ENCODE measurements at places on chromosomes 3 and 15.

- DNase-seq = peak; percentile 29
Observed at GRCh38 chr15:80264031-80264430, 12.0 kb upstream of the CTXND1 start.

DNA sequence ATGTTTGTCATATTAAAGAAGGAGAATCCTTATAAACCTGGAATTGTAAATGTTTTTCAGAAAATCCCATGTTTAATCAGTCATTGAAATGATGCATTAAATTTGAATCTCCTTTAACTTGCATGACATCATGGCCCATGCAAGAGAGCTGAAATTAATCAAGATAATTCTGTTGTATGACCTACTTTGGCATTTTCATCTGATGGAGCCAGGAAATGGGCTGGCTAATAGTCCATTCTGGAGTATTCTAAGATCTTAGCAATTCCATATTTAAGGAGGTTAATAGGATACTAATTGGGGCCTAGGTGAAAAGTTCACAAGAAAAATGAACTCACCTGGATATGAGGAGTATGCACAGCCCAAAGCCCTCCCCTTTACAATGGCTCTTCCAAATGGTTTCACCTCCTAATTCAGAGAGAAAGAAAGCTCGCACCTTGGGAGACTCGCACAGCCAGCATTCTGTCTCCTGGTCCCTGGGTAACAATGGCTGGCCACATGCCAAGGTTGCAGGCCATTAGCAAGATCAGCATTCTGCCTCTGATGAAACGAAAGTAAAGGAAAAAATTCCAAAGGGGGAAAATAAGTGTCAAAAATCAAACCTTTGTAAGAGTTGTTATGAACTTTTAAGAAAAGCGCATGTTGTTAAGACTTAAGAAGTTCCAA lies 786.4 kb downstream of the MCTP2 start:
- DNase-seq = no peak

- no peak for DNase-seq
Observed at GRCh38 chr15:90893175-90894090, 9.1 kb downstream of the FES start.

GRCh38 chr3:124841517-124841916 lies 45.6 kb downstream of the ITGB5 start:
- DNase-seq = no peak

- DNase-seq = no peak
Observed at GRCh38 chr3:64837986-64838735, 150.4 kb upstream of the ADAMTS9 start.

- no peak for DNase-seq
Observed at GRCh38 chr3:98552232-98553020, 20.6 kb downstream of the GPR15 start.

- DNase-seq = peak; percentile 88
Observed at GRCh38 chr15:90037511-90037860, 36.4 kb downstream of the ZNF710 start.

DNA sequence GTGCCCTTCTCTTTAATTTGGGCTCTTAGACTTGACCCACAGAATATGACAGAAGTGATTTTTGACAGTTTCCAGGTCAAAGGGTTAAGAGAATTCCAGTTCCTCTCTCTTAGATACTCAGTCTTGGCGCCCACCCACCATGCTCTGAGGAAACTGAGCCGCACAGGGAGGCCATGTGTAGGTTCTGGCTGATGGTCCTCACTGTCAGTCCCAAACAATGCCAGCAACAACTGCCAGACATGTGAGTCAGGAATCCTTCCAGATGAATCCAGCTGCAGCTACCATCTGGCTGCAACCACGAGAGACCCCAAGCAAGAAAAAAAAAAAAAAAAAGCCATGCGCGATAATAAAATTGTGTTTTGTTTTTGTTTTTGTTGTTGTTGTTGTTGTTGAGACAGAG lies 326.6 kb downstream of the MAGI1 start:
- no peak for DNase-seq

GRCh38 chr3:161070252-161070930 lies 34.8 kb downstream of the B3GALNT1 start:
- DNase-seq = peak; percentile 2

DNA sequence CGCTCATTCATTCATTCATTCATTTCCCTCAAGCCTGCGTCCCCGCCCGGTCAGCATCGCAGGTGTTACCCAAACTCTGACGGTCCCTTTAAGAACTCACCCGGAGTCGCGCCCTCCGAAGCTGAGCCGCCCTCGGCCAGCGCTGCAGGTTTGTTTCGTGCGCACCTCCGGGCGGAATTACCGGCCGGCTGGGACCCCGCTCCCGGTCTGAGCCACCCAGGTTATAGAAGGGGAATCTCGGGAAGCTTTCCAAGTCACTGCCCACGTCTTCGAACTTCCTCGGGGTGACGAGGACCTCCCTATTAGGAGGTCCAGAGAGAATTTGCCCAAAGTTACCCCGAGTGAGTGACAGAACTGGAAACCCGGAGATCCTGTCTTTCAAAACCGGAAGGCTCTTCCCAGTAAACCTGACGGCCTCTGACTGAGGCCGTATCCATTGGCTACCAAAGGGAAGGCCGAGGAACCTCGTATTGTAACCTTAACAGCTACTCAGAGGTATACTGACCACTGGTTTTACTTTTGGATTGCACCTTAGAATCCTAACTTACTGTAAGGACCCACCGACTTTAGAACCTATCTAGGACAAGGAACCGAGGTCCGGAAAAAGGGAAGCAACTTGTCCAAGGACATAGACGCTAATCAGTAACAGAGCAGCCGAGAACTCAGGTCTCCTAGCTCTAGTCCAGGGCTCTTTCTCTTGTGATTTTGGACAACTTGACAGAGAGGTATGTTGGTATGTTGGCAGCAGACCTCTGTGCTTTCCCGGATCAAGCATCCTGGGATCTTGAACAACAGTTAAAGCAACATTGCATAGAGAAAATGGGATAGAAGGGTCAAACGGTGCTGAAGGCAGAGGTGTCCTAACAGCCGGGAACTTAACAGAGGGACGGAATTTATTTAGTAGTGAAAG lies 788 bp upstream of the DLG1 start:
- DNase-seq = peak; percentile 39

GRCh38 chr15:68239025-68239424 lies 9.5 kb upstream of the CLN6 start:
- no peak for DNase-seq

DNA sequence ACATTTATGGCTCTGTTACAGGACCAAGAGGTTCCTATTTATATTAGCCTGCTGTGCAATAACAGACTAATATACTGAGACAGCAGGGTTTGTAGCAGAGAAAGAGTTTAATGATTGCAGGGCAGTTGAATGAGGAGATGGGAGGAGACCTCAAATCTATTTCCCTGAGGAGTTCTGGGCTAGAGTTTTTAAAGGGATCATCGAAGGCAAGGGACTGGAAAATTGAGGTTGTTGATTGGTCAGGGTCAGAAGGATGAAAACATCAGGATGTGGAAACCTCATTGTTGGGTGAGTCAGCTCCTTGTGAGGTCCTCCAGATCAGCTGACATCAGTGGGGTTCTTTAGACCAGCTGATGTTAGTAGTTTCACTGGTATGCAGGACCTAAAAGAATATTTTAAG lies 60.6 kb upstream of the GOLGA8B start:
- DNase-seq = peak; percentile 99

DNA sequence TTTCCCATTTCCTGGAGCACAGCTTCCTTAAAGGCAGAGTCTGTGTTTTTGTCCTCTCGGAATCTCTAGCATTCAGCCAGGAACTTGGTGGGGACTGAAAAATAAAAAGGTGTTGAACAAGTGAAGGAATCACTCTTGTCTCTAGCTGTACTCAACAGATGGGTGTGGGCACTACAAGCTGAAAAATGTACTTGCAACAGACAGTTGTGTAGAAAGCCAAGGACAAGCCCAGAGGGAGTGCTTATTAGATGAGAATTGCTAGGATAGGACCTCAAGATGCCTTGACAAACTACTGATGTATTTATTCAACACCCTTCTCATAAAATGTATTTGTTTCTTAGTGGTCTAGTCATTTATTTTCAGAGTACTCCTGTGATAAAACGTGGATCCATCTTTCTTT lies 95.1 kb downstream of the CHCHD6 start:
- DNase-seq = no peak

GRCh38 chr3:163018067-163018466 lies 1521.5 kb downstream of the OTOL1 start:
- no peak for DNase-seq

- no peak for DNase-seq
Observed at GRCh38 chr3:108546692-108547091, 36.3 kb upstream of the MYH15 start.

DNA sequence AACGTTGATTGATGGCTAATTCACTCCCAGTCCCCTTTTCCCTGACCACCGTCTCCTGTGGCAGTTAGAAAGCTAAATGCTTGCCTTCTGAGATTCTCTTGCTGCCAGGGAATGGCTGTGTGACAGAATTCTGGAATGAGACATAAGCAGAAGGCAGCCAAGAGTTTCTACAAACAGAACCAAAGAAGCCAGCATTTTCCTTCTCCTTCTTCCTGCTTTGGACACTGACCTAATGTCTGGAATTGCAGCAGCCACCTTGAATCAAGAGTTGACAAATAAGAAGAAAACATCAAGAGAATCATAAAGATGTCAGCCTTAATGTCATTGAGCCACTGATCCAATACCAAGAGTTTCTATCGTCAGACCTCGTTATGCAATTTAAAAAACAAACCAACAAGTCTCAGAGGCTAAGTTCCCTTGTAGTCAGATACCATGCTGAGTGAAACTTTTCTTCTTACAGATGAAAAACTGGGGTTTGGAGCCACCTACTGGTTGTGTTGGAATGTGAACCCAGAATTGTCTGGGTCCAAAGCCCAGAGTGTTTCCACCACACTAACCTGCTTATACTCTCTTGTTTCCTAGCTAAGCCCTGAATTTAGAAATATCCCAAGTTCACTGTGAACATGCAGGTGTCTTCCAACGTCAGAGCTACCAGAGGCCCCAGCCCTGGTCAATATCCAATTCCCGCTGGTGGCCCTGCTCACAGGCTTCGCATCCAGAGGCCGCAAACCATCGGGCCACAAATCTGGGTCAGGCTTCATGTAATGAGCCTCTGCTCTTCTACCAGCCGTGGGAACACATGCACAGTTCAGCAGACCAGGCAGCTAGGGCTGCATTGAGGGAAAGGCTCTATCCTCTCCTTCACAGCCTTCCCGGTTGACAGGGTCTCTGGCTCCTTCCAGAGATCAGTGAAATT lies 42.5 kb downstream of the MCF2L2 start:
- DNase-seq = peak; percentile 79

DNA sequence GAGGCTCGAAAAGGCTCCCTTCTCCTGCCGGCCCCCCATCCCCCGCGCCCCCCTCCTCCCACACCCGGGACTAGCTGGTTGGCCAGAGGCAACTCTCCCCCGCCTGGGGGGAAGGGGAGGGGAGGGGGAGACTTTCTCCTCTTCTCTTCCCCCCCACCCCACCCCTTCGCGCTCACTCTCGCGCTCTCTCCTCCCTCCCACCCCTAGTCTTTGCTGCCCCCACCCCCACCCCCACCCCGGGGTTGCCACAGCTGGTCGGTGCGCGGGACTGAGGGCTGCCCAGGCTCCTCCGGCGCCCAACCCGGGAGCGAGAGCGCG lies 710 bp downstream of the MECOM start:
- DNase-seq = no peak

DNA sequence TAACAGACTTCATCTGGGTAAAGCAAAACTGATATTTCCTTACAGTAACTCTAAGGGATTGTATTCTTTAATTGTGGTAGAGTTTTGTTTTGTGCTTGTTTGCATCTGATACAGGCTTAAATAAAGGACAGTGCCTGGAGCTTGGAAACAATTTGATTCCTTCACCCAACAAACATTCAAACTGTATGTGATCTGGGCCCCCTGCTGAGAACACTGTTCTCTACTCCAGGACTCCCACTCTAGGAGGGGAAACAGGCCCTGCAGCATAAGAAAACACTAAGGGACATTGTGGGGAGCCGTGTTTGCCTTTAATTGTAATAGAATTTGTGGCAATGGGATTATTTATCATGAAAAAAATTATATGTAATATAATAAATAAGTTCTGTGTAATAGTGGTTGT lies 56.9 kb downstream of the CTDSPL start:
- DNase-seq = no peak

- DNase-seq = no peak
Observed at GRCh38 chr3:31481697-31482096, 51.0 kb upstream of the STT3B start.

GRCh38 chr3:58429657-58430056 lies 4.0 kb downstream of the PDHB start:
- peak; percentile 19 for DNase-seq

GRCh38 chr15:68415501-68416157 lies 16.3 kb downstream of the ITGA11 start:
- no peak for DNase-seq

DNA sequence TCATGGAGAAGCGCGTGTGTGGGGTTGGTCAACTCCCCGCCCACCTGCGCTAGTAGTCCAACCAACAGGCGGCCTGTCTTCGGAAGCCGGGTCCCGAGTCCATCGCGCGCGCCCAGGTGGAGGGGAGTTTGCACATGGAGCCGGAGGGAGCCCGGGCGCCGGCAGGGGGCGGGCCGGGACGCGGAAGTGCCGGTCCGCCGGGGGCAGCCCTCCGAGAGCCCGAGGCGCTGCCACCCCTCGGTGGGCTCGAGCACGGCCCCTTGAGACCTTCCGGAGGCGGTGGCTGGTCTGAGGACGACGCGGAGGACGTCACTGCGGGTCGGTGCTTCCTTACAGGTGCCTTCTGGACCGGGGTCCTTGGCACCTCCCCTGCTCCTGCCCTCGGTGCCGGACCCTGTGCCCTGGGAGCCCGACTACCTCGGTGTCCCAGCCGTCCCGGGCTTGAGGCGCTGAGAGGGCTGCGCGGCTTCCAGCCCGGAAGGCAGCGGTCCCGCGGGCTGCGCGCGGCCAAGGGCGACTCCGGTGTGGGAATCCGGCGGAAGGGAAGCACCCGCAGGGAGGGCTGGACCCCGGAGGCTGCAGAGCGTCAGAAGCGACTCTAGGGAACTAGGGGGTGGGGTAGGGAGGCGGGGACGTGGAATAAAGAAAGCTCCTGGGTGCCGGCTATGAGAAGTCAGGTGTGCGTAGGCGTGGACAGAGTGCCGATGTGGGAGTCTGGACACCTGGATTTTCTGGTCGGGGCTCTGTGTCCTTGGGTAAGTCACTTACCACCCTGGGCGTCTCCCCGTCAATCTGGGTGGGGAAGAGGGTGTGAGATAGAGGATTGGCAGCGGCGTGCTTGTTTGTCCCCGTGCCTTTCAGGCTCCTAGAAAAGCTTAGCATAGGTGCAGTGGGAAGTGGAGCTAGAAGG lies 212.3 kb downstream of the FGF12 start:
- no peak for DNase-seq

DNA sequence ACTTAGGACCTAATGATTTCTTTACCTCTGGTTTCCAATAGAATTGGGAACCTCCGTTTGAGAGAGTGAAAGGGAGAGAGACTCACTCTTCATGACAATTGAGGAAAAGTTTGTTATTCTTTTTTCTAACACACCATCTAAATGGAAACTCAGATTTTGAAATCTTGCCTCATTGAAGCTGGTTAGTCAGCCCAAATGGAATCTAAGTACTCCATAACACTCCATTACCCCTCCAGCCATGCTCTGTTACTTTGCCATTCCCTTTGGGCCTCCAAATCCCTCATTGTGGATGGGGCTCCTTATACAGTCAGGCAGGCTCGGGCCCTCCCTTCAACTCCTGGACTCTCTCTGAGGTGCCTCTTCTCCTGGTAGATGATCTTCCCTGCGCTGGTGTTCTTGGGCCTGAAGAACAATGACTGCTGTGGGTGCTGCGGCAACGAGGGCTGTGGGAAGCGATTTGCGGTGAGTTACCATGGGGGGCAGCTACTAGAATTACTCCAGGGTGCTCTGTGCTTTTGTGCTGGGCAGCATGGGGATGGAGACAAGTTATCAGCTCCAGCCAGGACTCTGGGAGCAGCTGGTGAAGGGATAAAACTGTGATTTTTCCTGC lies 1.1 kb downstream of the TM4SF4 start:
- no peak for DNase-seq

- peak; percentile 65 for DNase-seq
Observed at GRCh38 chr3:117788061-117788460, 1078.5 kb downstream of the TUSC7 start.

Data from iris pigment epithelial cell (primary cell).